ENCODE measurements at places on chromosomes 4 and X.

DNA sequence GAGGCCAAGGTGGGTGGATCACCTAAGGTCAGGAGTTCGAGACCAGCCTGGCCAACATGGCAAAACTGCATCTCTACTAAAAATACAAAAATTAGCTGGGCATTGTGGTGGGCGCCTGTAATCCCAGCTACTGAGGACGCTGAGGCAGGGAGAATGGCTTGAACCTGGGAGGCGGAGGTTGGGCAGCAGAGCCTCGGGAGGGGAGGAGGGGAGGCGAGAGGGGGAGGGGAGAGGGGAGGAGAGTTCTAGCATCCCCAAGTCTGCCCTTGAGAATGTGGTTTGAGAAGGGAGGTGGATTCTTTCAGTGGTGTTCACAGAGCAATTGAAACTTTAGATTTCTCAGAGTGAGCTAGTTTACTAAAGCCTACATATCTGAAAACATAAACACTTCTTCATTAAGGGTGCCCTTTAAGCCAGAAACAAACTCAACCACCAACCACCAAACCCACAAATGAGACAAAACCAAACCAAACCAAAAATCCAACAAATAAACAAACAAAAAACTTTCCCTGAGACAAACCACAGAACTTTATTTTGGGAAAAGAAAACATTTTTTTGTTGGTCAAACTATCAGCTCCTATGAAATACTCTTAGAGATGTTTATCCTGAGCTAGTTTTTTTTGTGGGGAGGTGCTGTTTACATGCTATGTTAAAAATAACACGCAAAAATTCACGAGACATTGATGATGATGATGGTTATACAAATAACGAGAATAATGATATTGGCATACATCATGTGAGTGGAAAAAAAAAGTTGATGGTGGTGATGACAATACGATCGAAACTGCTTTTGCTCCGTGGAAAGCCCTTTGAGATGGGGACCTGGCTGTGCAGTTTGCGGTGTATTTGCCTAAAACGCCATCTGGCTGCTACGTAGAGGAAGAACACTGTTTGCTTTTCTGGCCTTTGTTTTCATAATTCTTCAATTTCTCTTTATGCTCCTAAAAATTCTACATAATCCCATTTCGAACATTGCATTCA is 98.2 kb upstream of the PRKX start:
- peak; percentile 23 for DNase-seq

- peak; percentile 44 for DNase-seq
These were observed at the start of gene NDST3 for GRCh38 chr4:118034053-118034785. NDST3 (plus strand) TSS chr4:118034486; CDS start chr4:118053911, 19,425 bp downstream.

GRCh38 chr4:41360921-41361793 is 104.4 kb downstream of the UCHL1 start:
- DNase-seq: no peak

DNA sequence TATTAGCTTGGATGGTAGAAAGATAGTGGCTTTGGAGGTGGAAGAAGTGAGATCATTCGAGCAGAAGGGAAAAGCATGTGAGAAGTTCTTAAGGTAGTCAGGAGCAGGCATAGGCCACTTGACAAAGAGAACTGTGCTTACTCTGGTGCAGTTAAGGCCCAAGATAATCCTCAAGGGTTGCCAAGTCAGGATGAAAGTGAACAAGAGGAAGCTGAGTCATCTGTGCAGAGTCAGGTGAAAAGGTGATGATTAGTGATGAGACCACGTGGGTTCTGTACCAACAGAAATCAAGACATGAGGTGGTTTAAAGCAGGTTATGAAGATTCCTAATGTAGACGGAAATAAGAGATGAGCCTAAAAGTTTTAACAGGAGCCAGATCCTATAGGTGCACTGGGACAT is 369.8 kb downstream of the DTHD1 start:
- no peak for DNase-seq

DNA sequence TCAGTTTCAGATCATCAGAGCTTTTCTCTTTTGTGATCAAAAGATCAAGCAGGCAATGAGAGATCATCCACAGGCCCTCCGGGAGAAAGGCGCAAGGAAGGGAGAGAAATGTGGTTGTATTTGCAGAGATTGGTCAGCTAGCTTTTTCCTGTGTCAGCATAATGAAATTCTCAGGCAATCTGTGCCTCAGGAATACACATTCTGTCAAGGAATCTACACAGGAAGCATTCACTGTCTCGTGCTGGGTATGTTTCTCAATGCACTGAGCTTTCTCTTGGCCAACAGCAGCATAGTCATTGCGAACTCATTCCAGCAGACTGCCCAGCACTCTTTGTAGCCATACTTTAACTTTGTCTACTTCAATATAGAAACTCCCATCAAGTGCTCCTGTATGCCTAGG is 413.7 kb downstream of the PPP3CA start:
- no peak for DNase-seq

GRCh38 chr4:126137782-126138170 is 823.0 kb downstream of the FAT4 start:
- DNase-seq: no peak

DNA sequence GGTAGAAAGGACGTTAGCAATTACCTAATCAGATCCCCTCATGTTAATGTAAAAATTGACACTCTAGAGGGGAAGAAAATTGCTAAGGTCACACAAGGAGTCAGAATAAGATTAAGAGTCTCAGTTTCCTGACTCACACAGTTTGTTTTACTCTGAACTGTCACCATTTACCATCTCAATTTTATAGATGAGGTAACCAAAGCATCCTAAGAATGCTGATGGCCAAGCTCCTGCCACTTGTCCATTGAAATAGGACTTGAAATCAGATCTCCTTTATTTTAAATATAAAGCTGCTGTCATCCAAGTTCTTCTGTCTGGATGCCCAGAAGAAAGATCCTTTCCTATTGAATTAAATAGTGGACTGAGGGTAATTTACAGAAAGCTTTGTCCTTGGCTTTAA is 114.8 kb upstream of the VAMP7 start:
- DNase-seq: no peak

- DNase-seq: no peak
These were observed 128.7 kb downstream of the GABRB1 start for GRCh38 chr4:47160095-47160494.

GRCh38 chr4:53366301-53366716 is 448 bp upstream of the SCFD2 start:
- DNase-seq: no peak

DNA sequence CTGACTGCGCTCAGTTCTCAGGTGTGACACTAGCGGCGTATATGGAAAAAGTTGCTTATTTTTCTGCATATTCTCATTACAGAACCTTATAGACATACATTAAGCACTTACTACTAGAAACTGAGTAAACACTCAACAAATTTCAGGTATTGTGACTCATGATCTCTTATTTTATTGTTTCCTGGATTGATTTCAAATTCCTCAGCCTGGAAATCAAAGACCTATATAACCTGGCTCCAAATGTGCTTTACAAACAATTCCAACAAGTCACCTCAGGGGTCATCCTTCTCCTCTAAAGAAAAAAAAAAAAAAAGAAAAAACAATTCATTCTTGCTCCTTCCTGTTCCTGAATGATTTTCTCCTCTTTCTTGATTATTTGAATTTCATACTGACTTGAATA is 152.3 kb downstream of the ADAM29 start:
- DNase-seq: no peak

- DNase-seq: no peak
These were observed 119.4 kb downstream of the FAM53A start for GRCh38 chr4:1564535-1565375.

GRCh38 chr4:1789552-1789951 is 3.5 kb upstream of the FGFR3 start:
- DNase-seq: no peak

GRCh38 chrX:13048280-13048679 is 3.9 kb upstream of the FAM9C start:
- DNase-seq: peak; percentile 1

GRCh38 chr4:5719350-5720055 is 8.5 kb downstream of the EVC start:
- no peak for DNase-seq

DNA sequence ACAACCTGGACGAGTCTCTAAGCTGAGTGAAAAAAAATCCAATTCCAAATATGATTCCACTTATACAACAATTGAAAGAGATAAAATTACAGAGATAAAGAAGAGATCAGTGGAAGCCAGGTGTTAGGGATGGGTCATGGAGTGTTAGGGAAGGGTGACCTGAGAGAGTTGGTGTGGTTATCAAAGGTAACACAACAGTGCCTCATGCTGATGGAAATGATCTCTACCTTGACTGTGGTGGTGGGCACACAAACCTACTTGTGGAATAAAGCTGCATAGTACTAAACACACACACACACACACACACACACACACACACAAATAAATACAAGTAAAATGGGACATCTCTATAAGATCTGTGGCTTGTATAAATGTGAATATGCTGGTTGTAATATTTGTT is 26.0 kb downstream of the BEND2 start:
- DNase-seq: no peak

- DNase-seq: no peak
These were observed 42.1 kb upstream of the SH3RF1 start for GRCh38 chr4:169312690-169313422.
